Hematopoietic multipotent progenitor cell treated with erythropoietin and hydrocortisone succinate and interleukin-3 and kit ligand, for 6 days (in vitro differentiated cells): ENCODE measurements at places on chromosomes 13 and 19.
A peak's percentile ranks its signal among the peaks of the same experiment; 100 is the strongest.

- DNase-seq = peak; percentile 64
These were observed 8.1 kb upstream of the SEMA6B start for GRCh38 chr19:4567584-4568071.

- peak; percentile 29 for DNase-seq
These were observed 576.5 kb upstream of the SLITRK5 start for GRCh38 chr13:87094646-87095045.

GRCh38 chr19:30584090-30584489, 211.9 kb downstream of the ZNF536 start:
- DNase-seq = peak; percentile 3

DNA sequence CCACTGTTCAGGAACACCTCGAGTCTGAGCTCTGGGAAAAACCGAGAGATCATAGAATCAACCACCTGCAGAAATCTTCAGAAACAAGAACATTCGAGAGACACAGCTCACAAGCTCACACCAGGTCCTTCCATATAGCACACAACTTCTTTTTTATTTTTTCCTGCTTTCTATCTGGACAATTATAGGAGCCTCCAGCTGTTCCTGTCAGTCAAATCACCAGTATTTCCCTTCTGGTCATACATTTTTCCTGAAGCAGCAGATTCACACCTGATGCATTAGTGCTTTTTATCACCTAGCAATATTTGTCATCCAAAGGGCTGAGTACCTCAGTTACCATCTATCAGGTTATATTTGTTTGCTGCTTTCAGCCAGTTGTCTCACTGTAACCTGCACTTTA, 323.5 kb downstream of the FOXO1 start:
- DNase-seq = no peak

- DNase-seq = no peak
These were observed 259.5 kb downstream of the NHLRC3 start for GRCh38 chr13:39297664-39298171.

DNA sequence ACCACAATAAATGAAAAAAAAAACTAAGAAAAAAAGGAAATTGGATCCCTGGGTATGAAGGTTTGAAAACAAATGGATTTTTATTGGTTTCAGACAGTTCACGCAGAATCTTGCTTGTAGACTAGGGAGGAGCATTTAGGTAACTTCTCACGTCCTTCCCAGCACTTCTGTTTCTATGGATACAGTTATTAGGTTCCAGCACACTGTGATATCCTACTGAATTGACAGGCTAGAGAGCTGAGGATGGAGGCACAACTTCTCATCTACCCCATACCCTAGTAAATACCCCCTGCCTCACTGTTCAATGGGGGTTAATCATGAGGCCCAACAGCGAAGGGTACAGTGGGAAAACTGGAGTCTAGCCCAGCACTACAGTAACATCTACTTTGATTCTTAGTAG, 304.1 kb downstream of the ENOX1 start:
- DNase-seq = no peak

DNA sequence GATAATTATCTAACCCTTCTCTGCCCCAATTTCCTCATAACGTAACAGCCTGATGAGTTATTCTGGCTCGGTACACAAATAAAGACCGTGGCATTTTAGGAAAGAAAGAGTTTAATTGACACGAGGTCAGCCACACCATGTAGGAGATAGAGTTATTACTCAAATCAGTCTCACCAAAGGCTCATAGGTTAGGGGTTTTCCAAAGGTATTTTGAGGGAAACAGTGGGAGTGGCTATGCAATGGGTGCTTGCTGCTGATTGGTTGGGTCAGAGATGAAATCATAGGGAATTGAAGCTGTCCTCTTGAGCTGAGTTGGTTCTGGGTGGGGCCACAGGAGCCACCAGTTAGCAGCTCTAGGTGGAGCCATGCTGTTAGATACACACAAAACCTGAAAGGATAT, 137.5 kb downstream of the FREM2 start:
- peak; percentile 2 for DNase-seq

GRCh38 chr19:13461536-13461935, 44.7 kb downstream of the CACNA1A start:
- DNase-seq = no peak

DNA sequence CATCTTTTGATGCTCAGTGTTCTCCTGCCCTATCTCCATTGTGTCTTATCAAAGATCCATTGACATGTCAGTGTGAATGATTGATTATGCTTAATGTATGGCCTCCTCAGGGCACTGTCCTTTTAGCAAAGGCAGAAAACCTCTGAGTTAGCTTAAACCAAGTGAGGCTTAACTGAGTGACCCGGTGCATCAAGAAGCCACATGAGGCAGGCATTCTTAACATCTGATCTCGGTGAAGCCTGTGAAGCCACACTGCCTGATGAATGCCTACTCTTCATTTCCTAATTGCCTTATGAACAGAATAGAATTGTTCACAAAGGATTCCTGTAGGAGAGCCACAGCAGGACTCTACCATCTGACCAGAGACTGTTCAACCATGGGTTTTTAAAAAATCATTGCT, 168.1 kb upstream of the SOX21 start:
- no peak for DNase-seq

DNA sequence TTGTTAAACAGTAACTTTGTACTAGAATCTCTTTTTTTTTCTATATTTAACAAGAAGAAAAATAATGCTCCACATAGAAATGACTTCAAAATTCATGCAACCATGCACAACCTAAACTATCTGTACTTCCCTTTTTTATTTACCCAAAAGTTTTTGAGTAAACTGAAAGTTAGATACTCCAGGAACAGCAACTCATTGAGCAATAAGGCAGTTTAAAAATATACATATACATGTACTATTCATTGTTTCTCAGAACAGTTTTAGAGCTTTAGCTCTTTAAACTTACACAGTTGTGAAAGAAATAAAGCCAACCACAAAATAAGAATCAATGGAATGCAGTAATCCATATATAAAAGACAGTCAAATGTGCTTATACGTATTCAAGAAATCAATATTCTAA, 39.2 kb downstream of the MTMR6 start:
- peak; percentile 17 for DNase-seq

DNA sequence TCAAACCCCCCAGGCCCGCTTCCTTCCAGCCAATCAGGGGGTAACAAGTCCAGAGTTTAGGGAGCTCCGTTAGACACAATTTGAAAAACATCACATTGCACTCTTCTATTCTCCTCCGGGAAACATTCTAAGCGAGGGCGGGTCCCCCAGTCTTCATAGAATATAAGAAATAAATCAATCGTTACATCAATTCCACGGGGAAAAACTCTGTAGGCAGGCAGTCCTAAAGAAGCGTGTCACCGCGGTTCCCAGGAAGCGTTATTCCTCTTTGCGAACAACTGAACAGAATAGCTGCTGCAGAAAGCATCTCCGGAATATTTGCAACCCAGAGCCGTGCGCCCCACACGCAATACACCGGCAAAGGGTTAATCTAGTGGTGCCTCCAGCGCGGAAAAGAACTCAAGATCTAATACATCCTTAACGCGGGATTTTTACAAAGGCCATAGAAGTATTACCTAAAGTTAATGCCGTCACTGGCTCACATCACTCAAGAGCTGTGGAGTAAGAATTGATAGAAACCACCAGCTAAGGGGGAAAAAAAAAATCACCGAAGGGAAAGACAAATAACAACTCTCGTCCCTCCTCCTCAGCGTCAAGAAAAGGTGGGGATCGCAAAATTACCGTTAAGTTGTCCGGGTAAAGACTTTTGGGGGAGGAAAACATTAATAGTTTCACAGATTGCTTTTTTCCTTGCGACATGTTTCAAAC, 65.1 kb downstream of the KCNRG start:
- DNase-seq = peak; percentile 67

DNA sequence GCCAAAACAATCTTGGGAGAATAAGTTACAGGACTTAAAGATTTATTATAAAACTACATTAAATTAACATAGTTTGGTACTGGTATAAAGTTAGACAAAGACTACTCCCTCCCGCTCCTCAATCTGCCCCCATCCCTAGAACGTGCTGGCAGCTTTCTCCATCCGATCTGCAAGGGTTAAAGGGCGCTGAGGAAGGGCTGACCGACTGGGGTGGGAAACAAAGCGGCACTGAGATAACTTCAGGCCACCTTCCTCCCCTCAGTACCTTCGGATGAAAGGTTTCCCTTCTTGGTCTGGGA, 790 bp upstream of the SUGT1 start:
- DNase-seq = no peak

- DNase-seq = no peak
These were observed 58.5 kb downstream of the ARHGAP35 start for GRCh38 chr19:46919324-46919723.

DNA sequence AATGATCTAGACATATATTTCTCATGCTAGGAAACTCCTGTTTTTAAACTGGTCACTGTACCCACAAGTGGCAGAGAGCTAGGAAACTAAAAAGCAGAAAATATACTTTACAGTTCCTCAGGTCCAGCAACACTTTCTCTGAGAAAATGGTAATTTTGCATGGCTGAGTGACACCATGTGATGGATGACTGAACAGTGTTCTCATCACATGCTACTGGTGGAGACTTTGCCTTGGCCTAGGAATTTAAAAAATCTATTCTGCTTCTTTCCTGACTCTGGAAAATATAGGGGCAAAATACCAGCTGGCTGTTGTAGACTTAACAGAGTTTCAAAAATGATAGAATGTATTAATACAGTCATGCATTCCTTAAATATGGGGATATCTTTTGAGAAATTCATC, 50.0 kb downstream of the LATS2 start:
- no peak for DNase-seq

DNA sequence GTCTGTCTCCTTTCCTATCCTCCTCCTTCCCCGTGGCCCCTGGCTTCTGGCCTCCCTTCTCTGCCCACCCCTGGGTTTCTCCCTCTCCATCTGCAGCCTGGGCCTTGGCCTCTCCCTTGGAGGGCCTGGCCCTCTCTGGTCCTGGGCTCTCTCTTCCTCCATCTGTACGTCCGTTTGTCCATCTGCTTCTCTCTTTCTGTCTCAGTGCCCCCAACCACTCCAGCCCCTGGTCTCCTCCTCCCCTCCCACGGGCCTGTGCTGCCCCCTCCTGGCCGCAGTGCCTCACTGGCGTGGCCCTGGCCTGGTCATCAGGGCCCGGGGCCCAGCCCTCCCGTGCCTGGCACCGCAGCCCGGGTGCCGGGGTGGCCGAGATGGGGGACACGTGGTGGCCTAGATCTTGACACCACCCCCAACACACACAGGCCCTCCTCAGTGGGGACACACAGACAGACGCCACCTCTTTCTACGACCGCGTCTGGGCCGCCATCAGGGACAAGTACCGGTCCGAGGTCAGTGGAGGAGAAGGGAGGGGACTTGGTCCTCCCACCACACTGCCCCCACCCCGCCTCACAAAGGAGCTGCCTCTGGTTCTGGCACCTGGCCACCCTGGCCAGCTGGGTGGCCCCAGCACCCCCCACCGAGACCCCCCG, 11.3 kb downstream of the PRKCSH start:
- DNase-seq = peak; percentile 61

GRCh38 chr13:42312817-42313431, 41.0 kb downstream of the AKAP11 start:
- no peak for DNase-seq

DNA sequence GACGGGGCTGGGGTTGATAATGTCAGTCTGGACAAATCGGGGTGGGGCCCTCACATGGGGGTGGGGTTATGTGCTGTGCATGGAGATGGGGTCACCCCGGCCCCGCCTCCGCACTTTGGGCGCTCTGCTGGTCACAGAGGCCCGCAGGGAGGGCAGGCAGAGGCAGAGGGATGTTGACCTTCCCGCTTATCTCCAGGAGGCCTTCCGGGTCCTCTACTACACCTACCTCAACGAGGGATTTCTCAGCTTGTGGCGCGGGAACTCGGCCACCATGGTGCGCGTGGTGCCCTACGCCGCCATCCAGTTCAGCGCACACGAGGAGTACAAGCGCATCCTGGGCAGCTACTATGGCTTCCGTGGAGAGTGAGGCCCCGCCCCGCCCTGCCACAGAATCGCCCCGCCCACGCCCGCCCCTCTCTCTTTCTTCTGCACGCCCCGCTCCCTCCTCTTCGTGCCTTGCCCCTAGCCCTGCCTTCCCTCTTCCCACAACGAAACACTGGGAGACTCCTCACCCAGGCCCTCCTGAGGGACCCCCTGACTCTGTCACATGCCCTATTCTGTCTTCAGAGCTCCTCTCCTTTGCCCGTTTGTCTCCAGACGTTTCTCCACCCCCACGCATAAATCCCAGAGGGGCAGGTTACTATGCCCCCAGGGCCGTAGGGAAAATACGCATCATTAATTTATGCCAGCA, 32.8 kb downstream of the TMEM161A start:
- peak; percentile 50 for DNase-seq
